Pons (tissue), 1 donor: ENCODE measurements at places on chromosomes 11 and 22.

GRCh38 chr22:17845790-17846189 is 71.5 kb upstream of the BID start:
- DNase-seq: no peak

GRCh38 chr22:26585104-26585790 is 4.7 kb downstream of the TPST2 start:
- DNase-seq: no peak

DNA sequence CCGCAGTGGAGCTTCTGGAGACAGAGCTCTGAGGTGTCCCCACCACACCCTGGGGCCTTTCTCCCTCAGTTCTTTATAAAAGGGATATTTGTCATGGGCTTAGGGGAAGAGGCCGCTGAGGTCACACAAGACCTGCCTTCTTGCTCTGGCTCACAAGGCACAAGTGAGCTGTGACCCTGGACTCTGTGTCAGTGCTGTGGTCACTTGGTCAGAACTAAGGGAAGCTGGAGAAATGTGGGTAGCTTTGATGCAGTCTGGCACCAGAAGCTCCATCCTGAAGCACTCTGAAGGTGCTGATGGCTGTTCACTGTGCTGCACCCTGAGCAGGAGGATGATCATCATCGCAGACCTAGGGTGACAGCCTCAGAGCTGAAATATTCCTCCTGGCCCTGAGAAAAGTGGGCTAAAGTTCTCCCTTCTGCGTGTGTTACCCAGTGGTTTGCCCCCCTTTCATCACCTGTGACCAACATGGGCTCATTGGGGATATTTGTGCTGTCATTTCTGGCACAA is 28.1 kb upstream of the VPREB1 start:
- no peak for DNase-seq

GRCh38 chr11:74208507-74208906 is 37.4 kb downstream of the PPME1 start:
- DNase-seq: no peak

- no peak for DNase-seq
Observed at GRCh38 chr11:124752471-124753102, 532 bp upstream of the VSIG2 start.

DNA sequence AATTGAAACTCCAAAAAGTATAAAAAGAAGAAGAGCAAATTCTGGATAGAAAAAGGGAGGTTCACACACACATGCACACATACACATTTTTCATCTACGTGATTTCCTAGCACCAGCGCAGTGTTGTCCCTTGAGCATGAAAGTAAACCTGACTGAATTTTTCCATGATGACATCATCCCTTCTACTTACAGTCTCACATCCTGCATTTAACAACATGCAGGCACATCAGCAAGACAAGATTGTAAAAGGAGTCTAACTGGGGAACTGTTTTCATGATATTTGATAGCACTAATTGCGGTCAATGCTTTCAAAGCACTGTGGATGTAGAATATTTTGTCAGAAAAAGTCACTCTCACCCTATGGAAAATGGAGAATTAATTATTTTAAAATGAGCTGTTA is 36.6 kb downstream of the GAS2 start:
- peak; percentile 32 for DNase-seq

GRCh38 chr11:9232482-9232881 is 32.7 kb downstream of the DENND5A start:
- no peak for DNase-seq

GRCh38 chr11:64318766-64319761 is 1.1 kb downstream of the PRDX5 start:
- DNase-seq: no peak

DNA sequence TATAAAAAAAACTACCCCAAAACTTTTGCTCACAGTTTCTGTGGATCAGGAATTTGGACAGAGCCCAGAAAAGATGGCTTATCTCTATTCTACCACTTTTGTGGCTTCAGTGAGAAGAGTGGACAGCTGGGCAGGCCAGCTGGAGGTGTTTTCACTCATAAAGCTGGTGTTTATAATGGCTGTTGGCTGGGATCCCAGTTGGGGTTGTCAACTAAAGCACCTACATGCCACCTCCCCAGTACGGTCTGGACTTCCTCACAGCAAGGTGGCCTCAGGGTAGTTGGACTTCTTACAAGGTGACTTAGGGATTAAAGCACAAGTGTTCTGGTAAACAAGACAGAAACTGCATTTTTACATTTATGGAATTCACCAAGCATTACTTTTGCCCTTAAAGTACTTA is 171.0 kb downstream of the NELL1 start:
- DNase-seq: no peak

DNA sequence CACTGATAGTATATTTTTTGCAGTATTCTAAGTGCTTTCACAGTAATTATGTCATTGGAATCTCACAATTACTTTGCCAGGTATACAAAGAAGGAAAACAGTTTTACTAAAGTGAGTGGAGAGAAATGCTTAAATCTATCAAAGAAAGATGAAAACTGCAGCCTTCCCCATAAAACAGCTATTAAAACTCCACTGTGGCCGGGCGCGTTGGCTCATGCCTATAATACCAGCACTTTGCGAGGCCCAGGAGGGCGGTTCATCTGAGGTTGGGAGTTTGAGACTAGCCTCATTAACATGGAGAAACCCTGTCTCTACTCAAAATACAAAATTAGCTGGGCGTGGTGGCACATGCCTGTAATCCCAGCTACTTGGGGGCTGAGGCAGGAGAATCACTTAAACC is 19.1 kb downstream of the OR51E1 start:
- no peak for DNase-seq

GRCh38 chr11:11245453-11245852 is 107.6 kb downstream of the CSNK2A3 start:
- no peak for DNase-seq
